NCI-H69 (cell line): ENCODE measurements at places on chromosomes 16 and 17.
A peak's percentile ranks its signal among the peaks of the same experiment; 100 is the strongest.

DNA sequence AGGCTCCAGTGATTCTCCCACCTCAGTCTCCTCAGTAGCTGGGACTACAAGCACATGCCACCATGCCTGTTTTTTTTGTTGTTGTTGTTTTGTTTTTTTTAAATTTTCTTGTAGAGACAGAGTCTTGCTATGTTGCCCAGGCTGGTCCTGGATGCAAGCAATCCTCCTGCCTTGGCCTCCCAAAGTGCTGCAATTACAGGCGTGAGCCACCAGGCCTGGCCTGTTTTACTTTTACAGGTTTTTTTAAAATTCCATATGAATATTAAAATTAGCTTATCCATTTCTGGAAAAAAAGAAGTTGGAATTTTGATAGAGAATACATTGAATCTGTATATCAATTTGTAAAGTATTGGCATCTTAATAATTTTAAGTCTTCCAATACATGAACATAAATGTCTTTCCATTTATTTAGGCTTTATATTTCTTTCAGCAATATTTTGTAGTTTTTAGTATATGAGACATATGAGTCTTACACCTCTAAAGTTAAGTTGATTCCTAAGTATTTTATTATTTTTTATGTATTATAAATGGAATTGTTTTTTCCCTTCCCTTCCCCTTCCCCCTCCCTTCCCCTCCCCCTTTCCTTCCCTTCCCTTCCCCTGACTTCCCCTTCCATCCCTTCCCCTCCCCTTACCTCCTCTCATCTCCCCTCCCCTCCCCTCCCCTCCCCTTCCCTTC, 323.5 kb upstream of the SALL1 start:
- no peak for DNase-seq

GRCh38 chr17:35765756-35766488, 5.2 kb downstream of the C17orf50 start:
- no peak for DNase-seq

GRCh38 chr16:85173981-85174751, 61.9 kb upstream of the CIBAR2 start:
- DNase-seq, result peak; percentile 77

DNA sequence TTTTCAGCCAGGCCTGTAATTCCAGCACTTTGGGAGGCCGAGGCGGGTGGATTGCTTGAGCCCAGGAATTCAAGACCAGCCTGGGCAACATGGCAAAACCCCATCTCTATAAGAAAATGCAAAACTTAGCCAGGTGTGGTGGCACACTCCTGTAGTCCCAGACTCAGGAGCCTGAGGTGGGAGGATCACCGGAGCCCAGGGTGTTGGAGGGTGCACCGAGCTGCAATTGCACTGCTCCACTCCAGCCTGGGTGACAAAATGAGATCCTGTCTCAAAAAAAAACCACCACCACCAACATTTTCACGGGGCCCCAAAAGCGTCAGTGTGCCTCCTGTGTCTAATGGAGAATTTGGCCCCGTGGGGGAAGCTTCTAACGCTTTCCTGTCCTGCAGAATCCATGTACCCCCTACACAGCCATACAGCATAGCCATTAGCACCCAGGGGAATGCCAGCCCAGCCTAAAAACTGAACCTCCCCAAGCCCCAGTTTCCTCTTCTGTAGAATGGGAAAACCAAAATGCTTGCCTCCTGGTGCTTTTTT, 22.2 kb upstream of the MAP3K14 start:
- DNase-seq, result no peak

- DNase-seq, result peak; percentile 47
These were observed 24.8 kb upstream of the MRPS23 start for GRCh38 chr17:57874434-57875289.

GRCh38 chr17:77686903-77687302, 271.6 kb upstream of the TNRC6C start:
- no peak for DNase-seq

- DNase-seq, result no peak
These were observed 19.0 kb downstream of the ABCC12 start for GRCh38 chr16:48136547-48137360.

- DNase-seq, result peak; percentile 95
These were observed 82.1 kb downstream of the SLC39A11 start for GRCh38 chr17:73010414-73010813.

DNA sequence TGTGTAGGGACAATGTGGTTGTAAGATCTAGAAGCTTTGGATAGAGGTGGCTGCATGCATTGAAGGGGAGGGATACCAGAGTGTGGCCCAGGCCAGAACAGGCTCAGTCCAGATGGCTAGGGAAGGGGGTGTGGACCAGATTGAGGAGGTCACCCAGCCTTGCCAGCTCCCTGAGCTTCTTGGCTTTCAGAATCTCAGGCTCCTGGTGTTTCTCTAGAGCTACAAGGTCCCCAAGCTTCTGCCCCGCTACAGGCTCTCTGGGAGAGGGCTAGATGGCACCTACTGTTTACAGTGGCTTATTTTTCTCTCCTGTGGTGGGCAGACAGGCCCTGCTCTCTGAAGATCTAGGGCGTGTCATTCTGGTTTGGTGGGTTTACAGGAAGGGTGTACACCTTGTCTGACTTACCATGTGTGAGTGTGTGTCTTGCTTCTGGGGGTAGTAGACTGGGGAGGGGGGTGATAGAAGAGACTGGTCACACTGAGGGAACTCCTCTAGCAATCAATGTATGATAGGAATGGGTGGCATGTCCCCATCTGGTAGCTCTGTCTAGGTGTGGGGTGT, 1.1 kb downstream of the RARA start:
- DNase-seq, result no peak

DNA sequence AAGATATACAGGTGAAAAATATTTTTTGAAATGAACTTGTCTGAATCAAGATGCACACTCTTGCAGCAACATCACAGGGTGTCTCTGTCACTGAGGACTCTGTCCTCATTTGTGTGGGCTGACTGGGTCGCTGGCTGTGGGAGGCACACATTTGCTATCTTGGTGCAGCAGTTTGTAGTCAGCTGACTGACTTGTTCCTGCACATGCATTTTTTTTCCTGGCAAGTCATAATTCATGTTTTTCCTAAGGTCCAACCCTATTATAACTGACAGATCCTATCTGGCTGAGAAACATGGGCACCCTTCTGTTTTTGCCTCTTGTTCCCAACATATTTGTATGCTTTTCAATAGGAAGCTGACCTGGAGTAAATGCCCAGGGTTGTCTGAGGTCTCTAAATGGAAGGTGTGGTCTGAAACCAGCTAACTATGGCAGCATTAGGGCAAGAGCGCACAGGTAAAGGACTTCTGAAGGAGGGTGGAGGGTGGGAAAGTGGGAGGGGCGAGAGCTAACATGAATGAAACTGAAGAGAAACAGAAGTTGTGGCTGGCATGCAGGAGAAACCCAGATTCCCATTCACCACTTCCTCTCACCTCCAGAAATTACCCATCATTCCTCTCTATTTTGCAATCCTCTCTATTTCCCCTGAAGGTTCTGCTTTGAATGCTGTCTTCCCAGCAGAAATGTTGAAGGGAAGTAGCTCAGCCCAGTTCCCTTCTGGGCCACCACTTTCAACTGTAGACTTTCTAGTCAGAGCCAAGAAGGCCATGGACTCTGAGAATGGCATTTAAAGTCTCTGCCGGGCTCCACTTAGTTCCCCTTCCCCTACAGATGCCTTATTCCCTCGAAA, 166.1 kb downstream of the PRKCA start:
- no peak for DNase-seq

- DNase-seq, result no peak
These were observed 64.9 kb downstream of the CYB561 start for GRCh38 chr17:63381101-63381729.

DNA sequence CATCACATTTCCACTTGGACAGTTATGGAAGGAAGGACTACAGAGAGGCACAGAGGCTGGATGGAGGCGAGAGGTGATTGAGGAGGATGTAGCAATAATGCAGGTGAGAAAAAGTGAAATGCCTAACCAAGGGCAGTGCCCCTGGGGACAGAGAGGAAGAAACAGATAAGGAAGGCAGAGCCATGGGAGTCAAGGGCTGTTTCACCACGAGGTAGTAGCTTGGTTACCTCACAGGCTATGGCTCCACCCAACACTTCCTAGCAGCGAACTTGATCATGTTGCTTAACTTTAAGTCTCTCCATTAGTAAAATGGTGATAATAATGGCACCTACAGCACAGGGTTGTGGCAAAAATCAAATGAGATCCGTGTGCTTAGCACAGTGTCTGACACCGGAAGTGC, 83.9 kb downstream of the YPEL2 start:
- no peak for DNase-seq

GRCh38 chr16:27993587-27993986, 69.9 kb downstream of the GSG1L start:
- DNase-seq, result no peak

DNA sequence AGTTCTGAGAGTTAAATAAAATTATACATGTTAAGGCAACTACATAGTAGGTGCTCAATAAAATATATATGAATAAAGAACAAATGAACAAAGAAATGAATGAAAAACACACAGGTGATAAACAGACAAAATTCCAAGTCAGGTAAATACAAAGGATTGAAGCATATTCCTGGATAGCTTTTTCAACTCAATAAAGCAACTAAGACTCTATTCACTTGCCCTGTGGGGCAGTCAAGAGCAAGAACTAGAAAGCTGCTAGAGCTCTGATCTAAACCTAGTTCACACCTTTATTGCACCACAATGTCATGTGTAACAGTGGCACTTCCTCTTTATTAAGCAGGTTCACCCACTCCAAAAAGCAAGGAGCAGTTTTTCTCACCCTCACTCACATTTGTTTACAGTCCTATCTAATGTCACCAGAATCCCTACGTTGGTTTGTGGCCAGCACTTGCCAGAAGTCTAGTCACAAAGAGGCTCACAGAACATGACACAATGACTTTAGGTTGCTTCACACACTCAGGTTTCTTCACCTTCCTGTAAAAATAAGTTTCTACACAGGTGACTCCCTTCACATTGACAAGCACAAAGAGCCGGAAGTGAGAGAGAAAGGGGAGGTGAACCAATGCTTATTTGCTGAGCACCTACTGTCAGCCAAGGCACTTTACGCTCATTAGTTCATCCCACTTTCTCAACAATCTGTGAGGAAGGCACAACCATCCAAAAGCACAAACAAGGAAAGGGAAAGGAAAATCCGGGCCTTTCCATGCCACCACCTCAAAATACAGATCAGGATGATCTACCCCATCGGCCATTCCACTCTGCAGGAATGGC, 70.8 kb downstream of the XPO6 start:
- DNase-seq, result no peak

GRCh38 chr17:41943492-41943891, 13.1 kb downstream of the ODAD4 start:
- DNase-seq, result no peak

GRCh38 chr17:29597361-29598172, 4.6 kb downstream of the ANKRD13B start:
- peak; percentile 90 for DNase-seq

DNA sequence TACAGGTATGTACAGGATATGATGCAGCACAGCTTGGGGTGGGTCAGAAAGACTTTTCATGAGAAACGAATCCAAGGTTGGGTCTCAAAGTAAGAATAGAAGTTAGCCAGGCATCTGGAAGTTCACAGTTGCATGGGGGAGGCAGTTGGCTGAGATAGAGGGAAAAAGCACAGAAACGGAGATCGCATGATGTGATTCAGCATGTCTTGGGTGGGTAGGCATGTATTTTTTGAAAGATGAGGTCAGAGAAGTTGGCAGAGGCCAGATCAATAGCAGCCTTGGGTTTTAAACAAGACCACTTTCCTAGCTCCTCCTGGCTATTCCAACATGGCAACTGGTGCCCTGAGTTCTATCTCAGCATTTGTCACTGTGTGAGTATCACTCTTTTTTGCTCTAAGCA, 67.2 kb downstream of the PCTP start:
- DNase-seq, result no peak

DNA sequence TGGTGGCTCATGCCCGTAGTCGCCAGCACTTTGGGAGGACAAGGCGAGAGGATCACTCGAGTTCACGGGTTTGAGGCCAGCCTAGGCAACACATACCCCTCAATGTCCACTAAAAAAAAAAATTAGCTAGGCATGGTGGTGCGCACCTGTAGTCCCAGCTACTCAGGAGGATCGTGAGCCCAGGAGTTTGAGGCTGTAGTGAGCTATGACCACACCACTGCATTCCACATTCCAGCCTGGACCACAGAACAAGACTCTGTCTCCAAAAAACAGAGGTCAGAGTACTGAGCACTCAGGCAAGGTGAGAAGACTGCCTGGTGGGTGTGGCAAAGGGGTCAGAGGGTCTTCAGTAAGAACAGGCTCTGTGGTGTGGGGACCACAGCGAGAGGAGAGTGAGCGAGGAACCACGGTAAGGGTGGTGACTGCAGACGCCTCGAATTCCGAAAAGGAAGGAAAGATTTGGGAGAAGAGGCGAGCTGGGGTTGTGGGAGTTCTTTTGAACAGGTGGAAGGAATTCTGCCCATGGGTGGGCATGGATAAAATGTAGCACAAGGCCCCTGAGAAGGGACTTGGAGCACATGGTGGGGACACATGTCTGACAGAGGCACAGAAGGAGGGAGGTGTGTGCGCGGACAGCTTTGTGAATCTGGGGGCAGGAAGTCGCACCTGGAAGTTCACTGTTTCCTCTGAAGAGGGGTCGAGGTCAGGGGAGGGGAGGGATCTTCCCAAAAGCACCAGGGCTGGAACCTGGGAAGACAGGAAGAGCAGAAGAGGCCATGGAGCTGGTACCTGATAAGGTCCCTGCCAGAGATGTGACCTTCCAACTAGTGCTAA, 134.6 kb downstream of the PARN start:
- no peak for DNase-seq

DNA sequence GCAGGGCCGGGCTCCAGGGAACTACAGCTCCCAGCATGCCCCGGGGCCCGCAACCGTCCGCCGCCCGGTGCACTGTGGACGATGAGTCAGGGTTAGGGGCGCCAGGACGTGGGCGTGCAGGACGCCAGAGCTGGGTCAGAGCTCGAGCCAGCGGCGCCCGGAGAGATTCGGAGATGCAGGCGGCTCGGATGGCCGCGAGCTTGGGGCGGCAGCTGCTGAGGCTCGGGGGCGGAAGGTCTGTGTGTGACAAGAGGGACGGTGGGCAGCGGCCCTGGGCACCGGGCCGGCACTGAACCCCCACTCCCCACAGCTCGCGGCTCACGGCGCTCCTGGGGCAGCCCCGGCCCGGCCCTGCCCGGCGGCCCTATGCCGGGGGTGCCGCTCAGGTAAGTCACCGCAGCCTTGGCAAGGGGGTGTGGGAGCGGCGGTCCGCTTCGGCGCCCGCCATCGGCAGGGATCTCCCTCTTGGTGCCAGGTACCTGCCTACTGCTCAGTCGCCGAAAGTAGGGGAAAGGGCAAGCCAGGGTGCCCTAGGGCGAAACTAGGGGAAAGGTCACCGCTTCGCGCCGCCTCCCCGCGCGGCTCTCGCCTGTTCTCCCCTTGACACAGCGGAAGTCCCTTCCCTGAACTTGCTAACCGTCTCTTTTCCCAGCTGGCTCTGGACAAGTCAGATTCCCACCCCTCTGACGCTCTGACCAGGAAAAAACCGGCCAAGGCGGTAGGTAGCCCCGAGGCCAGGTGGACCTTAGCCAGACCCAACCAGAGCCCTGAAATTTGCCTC, at the start of the genes ACADVL and DLG4:
ACADVL (plus strand) TSS at position 127 of the 781 bp plus-strand sequence; CDS start at position 174, 47 bp downstream.
DLG4 (minus strand) TSS at position 25 of the 781 bp plus-strand sequence.
- peak; percentile 75 for DNase-seq

GRCh38 chr17:40556884-40557414, 8.3 kb downstream of the CCR7 start:
- peak; percentile 9 for DNase-seq

- peak; percentile 46 for DNase-seq
These were observed 2.2 kb downstream of the IRX3 start for GRCh38 chr16:54284319-54284930.

GRCh38 chr16:52740766-52741165, 193.8 kb upstream of the TOX3 start:
- peak; percentile 87 for DNase-seq
